ENCODE measurements at places on chromosomes 1 and 21.
A peak's percentile ranks its signal among the peaks of the same experiment; 100 is the strongest.

DNA sequence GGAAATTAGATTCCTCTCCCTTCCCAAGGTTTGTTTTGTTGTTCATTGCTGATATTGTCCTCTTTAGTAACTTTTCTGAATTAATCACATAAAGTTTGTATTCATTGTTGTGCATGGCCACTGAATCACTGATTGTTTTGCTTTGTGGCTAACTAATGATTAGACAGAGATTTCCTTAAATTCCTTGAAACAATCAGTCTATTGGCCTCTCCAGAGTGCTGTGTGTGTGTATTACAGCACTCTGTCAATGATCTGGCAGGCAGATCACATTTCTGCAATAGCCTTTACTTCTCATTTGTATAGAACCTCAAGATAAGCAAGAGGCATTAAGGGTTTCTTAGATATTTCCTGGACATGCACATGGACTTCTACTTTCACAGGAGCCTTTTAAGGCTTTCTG is 78.6 kb downstream of the DUSP10 start:
- DNase-seq = no peak

DNA sequence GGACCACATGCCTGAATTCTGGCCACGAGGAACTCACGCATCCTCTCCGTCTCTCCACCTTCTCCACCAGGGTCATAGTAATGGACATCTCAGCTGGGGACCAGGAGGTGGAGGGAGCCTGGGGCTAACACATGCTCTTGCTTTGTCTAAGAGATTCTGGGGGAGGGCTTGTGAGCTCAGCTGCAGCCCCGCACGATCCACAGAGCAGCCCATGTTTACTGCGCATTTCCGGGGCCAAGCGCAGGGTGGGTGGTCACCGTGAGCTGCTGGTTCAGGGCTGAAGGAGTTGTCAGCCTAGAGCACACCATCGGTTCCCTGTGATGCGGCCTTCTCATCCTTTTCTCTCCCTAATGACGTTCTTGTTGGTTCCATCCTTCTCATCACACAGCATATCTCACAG is 7.5 kb upstream of the TFF2 start:
- DNase-seq = no peak

DNA sequence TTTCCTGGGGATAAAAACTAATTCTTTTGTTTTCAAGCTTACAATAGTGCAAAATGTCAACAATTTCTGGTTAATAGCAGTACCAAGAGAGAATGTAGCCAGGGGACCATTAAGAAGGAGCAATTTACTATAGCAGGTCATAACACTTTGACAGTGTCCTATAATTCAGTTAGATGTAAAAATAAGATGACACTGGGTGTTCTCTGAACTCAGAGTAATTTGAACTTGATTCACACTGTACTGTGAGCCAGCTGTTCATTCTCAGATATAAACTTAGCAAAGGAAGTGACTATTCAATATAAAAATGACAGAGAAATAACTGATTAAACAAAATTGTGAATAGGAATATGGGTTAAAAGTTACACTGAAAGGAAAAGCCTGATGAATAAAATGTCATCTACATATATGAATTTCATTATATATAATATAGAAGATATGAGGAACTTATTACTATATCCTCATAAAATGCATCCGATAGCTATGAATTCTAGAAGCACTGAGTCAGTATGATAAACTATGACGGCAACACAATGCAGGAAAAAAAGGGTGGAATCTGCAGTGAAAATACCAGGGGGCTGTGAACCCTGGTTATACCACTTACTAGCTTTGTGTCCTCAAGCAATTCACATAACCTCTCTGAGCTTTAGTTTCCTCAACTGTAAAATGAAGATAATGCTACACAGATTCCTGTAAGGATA is 135.9 kb downstream of the ACBD6 start:
- DNase-seq = no peak

DNA sequence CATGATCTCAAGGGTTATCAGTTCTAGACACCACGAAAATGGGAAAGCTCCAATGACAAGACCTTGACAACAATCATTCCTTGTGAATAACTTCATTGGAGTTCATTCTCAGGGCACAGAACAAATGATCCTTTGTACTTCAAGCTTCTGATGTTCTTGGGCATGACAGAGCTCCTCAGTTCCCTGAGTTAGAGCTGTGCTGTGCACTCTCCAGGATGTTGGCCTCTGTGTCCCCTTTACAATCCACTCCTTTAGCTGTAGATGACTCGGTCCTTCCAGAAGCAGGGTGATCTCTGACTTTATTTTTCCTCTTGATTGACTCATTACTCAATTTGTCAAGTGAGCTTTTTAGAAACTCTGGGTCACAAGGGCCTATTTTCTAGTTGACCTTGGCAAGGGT is 3.9 kb upstream of the FAM78B start:
- no peak for DNase-seq

DNA sequence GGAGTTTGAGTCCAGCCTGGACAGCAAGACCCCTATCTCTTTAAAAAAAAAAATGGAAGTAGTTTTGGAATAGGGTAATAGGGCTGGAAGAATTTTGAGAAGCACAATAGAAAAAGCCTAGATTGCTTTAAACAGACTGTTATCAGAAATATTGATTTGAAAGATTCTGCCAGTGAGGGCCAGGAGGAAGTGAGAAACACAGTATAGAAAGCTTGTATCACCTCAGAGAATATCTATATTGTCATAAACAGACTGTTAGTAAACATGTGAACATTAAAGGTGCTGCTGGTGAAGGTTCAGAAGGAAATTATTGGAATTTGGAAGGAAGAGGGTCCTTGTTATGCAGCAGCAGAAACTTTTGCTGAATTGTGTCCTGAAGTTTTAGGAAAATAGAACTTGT is 24.8 kb upstream of the PSEN2 start:
- no peak for DNase-seq

DNA sequence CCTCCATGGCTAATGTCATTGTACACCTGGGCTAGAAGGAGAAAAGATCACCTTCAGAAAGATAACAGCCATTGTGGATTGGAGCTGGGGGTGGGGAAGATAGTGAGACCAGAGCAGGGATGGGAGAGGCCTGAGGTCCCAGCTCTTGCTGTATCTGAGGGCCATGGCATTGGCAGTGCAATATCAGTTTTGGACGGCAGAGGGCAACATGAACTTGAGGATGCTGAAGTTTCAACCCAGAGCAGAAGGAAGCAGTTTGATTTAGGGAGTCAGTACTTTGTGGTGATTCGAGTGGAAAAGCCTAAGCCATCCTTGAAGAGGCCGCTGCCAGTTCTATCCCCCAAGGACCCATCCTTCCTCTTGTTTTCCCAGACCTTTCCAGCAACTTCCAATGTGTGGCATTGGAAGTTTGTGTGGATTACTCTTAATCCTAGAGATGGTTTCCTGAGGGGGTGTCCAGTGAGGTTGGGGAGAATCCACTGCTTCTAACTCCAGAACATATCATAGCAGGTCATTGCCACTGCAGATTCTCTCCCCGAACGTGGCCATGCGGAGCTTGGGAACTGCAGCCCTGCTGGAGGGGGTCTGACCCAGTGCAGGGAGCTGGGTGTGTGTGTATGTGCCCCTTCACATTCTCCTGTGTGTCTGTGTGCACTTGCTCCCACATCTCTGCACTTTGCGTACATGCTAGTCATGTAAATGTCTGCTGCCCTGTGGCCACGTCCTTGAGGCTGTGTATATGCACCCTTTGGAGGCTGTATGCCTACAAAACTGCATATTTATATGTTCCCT is 24.1 kb downstream of the SLC26A9 start:
- DNase-seq = peak; percentile 46

- no peak for DNase-seq
Measured at GRCh38 chr1:204408074-204408507, 3.5 kb downstream of the PPP1R15B start.

DNA sequence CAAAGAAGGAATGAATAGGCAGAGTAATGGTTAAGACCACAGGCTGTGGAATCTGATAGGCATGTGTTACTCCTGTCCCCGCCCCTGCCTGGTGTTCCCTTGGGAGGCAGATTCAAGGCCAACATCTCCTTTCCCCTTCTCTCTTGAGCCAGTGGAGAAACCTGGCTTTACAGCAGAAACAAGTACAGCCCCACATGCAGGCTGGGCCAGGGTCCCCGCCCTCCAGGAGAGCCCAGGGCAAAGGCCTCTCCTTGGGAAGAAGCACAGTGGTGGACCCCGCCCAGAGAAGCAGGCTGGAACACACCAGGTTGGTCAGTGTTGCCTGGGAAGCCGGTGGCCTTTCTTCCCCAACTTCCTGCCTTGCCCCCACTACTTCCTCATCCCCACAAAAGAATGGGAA is 6.8 kb downstream of the C1orf167 start:
- DNase-seq = no peak

DNA sequence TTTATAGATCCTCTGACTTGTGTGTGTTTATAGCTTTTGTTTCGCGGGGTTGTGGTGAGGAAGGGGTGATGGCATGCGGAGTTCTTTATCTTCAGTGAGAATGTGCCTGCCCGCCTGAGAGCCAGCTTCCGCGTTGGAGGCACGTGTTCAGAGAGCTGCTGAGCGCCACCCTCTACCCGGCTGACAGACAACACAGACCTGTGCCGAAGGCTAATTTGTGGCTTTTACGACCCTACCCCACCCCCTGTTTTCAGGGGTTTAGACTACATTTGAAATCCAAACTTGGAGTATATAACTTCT is 14.4 kb upstream of the CD101 start:
- DNase-seq = no peak

- DNase-seq = no peak
Measured at GRCh38 chr1:168206111-168206510, 19.7 kb upstream of the SFT2D2 start.

GRCh38 chr1:39091845-39092645 is 65.9 kb downstream of the NDUFS5 start:
- DNase-seq = no peak

- no peak for DNase-seq
Measured at GRCh38 chr1:20197329-20197791, 11.0 kb upstream of the PLA2G2C start.

DNA sequence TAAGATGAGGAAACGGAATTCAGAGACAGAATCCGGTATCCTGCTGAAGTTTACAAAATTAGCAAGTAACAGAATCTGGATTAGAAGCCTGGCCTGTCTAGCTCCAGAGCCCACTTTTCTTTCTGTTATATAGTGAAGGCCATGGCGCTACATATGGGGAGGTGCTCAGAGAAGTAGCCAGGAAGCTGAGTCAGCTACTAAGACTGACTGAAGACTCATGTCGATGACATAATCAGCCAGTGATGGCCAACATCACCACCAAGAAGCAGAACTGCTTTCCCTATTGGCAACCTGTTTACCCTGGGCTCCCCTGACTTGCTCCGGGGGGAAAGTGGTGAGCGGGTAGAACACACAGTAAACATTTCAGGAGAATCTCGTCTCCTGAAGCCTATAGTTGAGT is 18.8 kb downstream of the LRRC52 start:
- no peak for DNase-seq

- no peak for DNase-seq
Measured at GRCh38 chr1:114388432-114389003, 122.5 kb downstream of the TRIM33 start.

DNA sequence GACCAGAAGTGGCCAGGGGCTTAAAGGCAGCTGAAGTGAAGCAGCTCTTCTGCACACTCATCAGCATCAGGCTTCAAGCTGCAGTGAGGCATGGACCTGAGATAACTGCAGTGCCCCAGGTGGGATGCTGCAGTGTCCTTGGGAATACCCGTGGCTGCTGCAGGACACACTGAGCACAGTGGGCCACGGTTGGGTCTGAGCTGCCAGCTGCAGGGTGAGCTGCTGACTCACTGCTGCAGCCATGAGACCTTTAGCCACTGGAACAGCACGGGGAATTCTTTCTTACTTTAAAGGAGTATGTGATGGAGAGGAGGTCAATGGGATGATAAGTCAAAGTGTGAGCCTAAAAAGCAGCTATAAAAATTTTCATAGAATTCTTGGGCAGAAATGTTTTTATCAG is 102.1 kb downstream of the XCL2 start:
- DNase-seq = no peak

DNA sequence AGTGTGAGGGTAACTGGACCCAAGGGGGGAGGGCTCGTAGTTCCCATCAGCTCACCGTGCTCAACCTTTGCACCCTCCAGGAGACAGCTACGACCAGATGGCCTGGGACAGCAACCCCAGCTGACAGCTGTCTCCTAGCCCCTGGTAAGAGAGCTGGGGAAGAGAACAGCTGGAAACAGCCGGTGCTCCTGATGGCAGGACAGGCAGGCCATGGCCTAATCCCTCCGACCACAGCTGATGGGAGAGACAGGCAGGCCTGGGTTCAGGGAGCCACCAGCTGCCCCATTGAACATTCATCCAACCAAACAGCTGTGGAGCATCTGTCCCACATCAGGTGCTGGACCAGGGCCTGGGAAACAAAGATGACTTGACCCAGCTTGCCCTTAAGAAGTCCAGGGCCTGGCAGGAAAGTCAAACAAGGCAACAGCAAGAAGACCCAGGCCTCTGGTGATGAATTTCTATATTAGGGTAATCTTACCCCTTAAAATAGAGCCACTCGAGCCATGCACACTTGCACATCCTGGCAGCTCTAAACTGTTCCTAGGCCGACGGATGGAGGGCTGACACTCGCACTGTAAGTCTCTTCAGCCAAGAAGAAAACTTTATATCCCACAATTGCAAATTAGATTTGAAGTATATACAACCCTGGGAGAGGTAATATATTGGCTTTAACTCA is 12.2 kb downstream of the OLFML2B start:
- DNase-seq = no peak

- DNase-seq = no peak
Measured at GRCh38 chr1:13456904-13457532, 46.8 kb downstream of the PRAMEF20 start.

DNA sequence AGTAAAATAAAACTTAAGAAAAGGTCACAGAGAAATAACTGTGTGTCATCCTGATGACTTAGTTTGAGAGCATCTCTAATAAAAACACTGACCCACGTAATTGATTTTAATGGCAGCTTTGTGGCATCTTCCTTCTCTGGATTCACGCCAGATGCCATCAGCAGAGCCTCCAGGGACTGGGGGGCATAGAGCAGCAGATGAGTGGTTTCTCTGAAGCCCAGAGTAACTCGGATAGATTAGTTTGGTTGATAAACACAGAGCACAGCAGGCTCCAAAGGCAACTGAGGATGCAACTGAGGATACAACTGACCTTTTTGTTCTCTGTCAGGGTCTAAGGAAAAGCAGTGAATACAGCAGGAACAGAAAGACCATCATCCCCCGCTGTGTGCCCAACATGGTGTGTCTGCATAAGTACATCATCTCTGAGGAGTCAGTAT is 180.8 kb downstream of the RPS6KC1 start:
- DNase-seq = no peak

GRCh38 chr1:35668506-35668905 is 27.2 kb upstream of the PSMB2 start:
- DNase-seq = no peak
